Thoracic aorta endothelial cell (primary cell): ENCODE measurements at places on chromosomes 13 and 19. TPM values are rescaled to one million over a fixed set of nuclear protein-coding genes. Genes with fewer than 3 reads are reported as not detected.

ZNF575 gene
- 0.27 TPM in 1 of 2 replicates, not detected in the other for total RNA-seq

PLVAP gene
- total RNA-seq = 2.5 and 3.6 TPM in 2 replicates

BST2 gene
- total RNA-seq = 35.6 and 46.1 TPM in 2 replicates

CXCL17 gene
- total RNA-seq = not detected in 2 replicates

TIMM44 gene
- total RNA-seq = 51.7 and 52.0 TPM in 2 replicates

ANGPTL8 gene
- not detected in 2 replicates for total RNA-seq
